Stimulated activated CD8-positive, alpha-beta memory T cell treated with anti-CD3 and anti-CD28 coated beads, Interleukin-7, amount 100 ng/mL, for 1 hour (primary cell): ENCODE measurements at places on chromosomes 3 and 15.

DNA sequence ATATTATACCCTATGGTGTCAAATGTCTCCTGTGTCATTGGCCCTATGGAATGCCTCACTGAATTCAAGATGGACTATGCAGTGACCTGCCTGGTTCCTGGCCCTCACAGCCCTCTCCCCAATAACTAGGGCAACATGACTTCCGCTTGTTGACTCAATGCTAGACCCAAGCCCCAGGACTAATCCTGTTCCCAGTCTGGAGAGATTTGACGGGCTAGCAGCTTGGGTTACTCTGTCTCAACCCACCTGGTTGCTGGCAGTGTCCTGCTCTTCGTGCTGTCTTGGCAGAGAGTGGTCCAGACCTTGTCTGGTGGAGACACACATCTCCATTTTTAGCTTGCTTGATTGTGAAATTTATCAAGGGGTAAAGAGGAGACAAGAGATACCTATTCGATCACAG is 135.8 kb upstream of the HES1 start:
- DNase-seq, result no peak

GRCh38 chr15:80560601-80561400 is 134.3 kb upstream of the ABHD17C start:
- no peak for DNase-seq

GRCh38 chr15:72866182-72866581 is 82.6 kb upstream of the ADPGK start:
- no peak for DNase-seq

DNA sequence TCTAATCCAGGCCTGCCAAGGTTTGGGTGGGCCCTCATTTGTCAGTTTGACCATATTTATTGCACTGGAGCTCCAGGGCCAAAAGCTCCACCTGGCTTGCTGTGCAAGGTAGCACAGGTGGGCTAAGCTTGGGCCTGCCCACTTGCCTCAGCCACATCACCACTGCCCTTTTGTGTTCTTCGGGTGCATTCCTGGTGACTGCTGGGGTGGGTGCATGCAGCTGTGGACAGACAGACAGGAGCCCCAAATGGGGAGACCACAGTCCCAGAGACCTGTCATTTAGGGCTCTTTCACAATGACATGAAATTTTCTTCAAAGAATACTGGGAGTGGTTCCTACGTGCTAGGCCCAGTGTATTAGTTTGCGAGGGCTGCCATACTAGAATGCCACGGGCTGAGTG is 2.7 kb downstream of the MESP2 start:
- DNase-seq, result no peak

DNA sequence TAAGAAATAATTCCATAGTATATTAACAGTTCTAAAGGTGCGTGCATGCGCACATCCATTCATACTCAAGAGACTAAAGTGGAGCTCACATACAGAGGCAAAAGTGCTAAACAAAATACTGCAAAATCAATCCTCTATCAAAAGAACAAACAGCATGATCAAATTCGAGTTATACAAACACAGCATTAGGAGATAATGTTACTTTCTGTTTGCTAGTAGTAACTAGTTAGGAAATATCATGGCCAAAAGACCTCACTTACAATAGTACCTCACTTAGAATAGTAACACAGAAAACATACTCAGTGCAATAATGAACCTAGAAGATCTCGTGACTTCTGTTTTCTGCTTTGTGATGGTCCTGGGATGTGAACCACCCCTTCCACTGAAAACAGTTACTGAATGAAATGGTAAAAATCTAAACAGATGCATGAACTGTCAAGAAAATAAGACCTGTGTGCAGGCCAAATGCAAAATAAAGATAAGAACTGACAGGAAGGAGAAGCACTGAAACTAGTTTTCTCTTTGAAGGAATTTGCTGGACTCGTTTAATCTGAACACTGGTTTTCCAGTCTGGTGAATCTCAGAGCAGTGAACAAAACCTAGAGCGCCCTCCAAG is 20.9 kb upstream of the CEMIP start:
- DNase-seq, result no peak

- DNase-seq, result no peak
Observed at GRCh38 chr3:72821161-72821781, 27.0 kb downstream of the SHQ1 start.

DNA sequence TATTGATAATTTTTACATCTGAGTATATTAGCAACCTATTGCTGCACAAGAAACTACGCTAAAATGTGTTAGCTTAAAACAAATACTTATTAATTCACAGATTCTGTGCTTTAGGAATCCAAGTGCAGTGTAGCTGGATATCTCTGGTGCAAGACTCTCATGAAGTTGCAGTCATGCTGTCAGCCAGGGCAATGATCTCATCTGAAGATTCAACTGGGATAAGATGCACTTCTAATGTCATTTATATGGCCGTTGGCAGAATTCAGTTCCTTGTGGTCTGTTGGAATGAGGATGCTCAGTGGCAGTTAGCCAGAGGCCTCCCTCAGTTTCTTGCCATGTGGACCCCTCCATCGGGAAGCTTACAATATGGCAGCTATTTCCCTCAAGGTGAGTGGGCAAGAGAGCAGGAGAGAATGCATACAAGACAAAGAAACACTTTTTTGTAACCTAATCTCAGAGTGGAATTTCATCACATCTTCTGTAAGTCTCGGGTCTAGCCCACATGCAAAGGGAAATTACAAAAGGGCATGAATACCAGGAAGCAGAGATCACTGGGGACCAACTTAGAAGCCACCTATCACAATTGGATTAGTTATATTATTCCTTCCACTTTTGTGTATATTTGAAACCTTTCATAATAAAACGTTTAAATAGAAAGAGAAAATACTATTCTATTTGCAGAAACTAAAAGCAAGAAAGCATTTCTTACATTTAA is 61.6 kb downstream of the DPH6 start:
- no peak for DNase-seq

DNA sequence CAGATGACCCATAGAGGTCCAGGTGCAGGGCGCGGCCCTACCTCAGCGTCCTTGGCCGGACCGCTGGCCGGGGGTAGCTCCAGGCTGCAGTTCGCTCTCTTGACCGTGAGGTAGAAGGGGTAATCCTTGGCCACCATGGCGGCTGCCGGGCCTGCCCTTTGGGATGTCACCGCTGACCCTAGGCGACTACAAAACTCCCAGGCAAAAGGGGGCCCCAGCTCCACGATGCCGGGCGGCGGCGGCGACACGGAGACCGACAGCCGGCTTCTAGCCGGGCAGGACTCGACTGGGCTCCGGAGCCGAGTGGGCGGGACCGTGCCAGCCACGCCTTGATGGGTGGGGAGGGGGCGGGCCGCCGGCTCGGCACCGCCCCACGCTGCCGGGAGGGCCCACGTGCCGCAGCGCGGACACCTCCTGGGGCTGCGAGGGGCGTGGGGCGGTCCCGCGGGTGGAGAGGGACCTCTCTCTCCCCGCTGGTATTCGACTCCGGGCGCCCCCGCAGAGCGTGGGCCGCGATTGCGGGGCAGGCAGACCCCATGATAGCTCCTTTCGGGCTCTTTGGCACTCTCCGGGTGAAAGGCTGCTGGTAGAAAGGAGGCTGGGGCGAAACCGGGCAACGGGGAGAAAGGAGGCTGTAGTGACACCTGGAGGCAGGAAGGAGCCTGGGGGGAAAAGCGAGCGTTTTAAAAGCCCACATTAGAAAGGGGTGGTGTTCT is at the start of gene ARHGEF3:
ARHGEF3 (minus strand) TSS at position 288 of the 716 bp plus-strand sequence; CDS start at position 137, 151 bp downstream.
- DNase-seq, result peak; percentile 78

- DNase-seq, result no peak
Observed at GRCh38 chr3:23874359-23875112, 42.3 kb downstream of the NKIRAS1 start.

DNA sequence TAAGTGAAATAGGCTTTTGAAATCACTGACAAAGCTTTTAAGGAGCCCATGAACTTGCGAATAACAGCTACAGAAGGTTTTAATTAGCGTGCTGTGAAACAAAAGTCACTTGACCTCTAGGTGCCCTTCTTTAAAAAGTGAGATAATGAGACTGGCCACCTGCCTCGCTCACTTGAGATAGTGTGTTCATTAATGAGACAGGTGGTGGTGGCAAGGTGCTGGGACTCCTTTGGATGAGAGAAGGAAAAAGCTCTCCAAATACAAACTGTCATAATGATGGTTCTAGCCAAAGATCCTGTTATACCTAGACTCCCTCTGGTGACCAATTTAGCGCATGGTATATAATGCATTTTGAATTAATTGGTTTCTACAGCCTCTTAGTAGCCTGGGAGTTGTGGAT is 22.7 kb upstream of the IREB2 start:
- DNase-seq, result no peak

GRCh38 chr15:65561934-65562333 is 31.7 kb downstream of the HACD3 start:
- no peak for DNase-seq

- no peak for DNase-seq
Observed at GRCh38 chr3:15940641-15941040, 142.9 kb upstream of the ANKRD28 start.

- DNase-seq, result no peak
Observed at GRCh38 chr3:160473221-160473620, 23.6 kb upstream of the TRIM59 start.

GRCh38 chr15:83445643-83446042 is 1.5 kb upstream of the SH3GL3 start:
- no peak for DNase-seq

- DNase-seq, result no peak
Observed at GRCh38 chr3:138688871-138689299, 80.3 kb downstream of the FAIM start.

- DNase-seq, result no peak
Observed at GRCh38 chr3:44993471-44994205, 17.6 kb downstream of the EXOSC7 start.

DNA sequence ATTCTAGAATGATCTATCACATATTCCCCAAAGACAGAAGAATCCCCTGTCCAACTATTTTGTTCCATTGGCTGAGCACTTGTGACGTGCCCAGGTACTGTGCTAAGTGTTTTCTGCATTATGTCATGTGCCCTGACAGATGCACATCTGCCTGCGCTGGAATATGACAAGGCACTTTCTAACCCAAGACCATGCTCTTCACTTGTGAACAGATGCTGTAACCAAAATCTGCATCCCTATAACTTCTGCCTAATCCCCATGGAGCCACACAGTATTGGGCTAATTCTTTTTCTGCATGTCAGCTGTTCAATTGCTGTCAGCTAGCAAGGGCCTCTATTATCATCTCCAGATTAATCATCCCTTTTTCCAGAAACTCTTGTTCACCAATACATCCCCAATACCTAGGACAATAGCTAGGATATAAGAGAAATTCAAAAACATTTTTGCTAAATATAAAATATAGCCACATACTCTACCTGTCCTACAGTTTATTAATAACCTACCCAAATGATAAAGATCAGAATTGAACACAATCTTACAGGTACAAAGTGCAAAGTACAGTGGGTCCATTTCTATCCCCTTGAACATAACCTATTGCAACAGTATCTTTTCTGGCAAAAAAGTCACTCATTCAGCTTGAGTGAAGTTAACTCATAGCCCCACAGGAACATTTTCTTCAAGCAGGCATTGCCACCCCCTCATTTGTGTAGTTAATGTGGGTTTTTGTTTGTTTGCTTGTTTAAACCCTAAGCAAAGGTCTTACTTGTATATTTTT is 109.4 kb upstream of the LRRN1 start:
- DNase-seq, result no peak

- no peak for DNase-seq
Observed at GRCh38 chr15:69861331-69862171, 236.2 kb downstream of the TLE3 start.

GRCh38 chr15:68524753-68525584 is 53.8 kb upstream of the CORO2B start:
- DNase-seq, result no peak

DNA sequence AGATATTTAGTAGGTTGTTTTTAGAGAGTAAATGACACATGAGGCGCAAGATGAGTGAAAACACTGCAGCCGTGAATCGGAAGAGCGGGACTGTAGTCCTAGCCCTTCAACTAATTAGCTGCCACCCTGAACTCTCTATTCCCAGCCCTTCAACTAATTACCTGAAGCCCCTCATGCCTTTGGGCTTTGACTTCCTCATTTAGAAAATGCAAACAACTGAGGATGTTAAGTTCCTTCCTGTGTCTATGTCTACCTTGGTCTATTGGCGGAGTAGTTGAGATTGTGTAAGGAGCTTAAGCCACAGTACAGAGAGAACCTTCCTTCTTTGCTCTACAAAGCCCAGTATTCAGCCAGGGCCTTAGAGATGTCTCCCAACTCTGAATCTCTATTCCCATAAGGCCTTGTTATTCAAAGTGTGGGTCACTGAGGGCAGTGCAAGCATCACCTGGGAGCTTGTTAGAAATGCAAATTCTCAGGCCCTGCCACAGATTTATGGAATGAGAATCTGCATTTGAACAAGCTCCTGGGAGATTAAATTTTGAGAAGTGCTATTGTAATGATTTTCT is 71.8 kb upstream of the SCN5A start:
- no peak for DNase-seq

GRCh38 chr3:171699601-171700000 is 110.7 kb downstream of the PLD1 start:
- DNase-seq, result no peak

GRCh38 chr3:3801494-3801841 is 2.2 kb downstream of the LRRN1 start:
- no peak for DNase-seq

GRCh38 chr3:40680685-40681657 is 156.2 kb downstream of the ZNF621 start:
- DNase-seq, result no peak

GRCh38 chr3:168036619-168037018 is 59.1 kb downstream of the GOLIM4 start:
- no peak for DNase-seq

DNA sequence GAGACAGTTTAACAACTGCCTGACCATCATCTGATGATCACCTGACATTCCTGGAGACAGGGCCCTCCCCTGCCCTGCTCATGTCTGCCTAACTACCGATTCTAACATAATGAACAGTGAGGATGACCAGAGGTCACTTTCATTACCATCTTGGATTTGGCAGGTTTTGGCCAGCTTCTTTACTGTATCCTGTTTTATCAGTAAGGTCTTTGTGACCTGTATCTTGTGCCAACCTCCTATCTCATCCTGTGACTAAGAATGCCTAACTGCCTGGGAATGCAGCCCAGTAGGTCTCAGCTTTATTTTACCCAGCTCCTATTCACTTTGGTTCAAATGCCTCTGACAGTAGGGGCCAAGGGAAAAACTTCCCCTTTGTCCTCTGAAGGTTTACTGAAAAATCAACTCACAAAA is 40.2 kb downstream of the METTL6 start:
- DNase-seq, result no peak

- no peak for DNase-seq
Observed at GRCh38 chr15:85684174-85684710, 110.5 kb downstream of the KLHL25 start.

- no peak for DNase-seq
Observed at GRCh38 chr3:78791753-78792152, 976.0 kb downstream of the ROBO1 start.

GRCh38 chr15:58865425-58865880 is 68.0 kb downstream of the SLTM start:
- DNase-seq, result no peak

DNA sequence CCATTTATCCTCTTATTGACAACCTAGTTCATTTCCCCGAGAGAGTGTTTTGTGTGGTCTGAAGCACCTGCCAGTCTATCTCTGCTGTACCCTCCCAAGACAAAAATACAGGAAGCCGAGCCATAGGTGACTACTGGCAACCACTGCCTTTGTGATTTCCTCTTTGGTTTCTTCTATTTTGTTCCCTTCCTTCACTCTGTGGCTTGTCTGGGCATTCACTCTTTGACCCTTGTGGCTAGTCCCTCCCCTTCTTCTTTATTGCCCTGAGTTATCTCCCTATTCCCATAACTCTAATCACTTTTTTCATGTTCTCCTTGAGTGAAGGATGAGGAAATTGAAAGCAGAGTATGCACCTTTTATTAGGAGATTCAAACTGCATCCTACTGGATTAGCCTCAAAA is at the start of gene ADGRG7:
ADGRG7 (plus strand) TSS at position 297 of the 400 bp plus-strand sequence. CDS start 256 bp downstream, outside the sequence.
- DNase-seq, result no peak

GRCh38 chr3:42891042-42891441 is 14.9 kb upstream of the ZNF662 start:
- DNase-seq, result no peak
